ENCODE measurements at places on chromosomes 1 and 21.

DNA sequence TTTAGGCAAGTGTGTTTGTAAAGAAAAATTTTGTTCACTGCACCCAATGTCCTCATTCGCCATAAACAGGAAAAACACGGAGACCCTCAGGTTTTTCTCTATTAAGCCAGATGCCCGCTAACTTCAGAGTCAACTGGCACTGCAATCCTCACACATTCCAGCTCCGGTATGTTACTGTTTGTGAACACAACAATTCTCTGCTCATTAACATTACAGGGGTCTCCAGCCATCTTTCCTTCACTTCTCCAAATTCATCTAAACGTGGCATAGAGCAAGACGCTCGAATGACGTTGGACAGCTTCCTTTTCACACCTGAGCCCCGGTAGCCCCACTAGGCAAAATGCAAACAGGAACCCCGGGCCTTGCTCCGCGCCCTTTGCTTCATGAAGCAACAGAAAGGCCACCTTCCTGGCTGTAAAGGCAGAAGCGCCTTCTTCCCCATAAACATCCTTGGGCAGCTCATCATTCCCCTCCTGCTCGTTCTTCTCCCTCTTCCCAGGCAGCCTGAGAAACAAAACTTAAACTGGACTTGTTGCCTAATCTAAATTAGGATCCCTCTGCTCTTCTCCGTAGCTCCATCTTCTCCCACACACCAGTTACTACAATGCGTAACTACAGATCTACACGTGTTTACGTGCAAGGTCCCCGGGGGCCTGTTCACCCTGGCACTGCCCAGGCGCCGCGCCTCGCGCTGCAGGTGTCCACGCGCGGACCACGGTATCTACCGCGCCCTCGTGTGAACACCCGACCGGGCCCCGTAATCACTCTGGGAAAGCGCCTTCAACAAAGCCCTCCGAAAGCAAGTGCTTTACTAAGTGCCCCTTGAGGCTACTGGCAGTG is 1.2 kb downstream of the LBR start:
- peak; percentile 35 for DNase-seq

DNA sequence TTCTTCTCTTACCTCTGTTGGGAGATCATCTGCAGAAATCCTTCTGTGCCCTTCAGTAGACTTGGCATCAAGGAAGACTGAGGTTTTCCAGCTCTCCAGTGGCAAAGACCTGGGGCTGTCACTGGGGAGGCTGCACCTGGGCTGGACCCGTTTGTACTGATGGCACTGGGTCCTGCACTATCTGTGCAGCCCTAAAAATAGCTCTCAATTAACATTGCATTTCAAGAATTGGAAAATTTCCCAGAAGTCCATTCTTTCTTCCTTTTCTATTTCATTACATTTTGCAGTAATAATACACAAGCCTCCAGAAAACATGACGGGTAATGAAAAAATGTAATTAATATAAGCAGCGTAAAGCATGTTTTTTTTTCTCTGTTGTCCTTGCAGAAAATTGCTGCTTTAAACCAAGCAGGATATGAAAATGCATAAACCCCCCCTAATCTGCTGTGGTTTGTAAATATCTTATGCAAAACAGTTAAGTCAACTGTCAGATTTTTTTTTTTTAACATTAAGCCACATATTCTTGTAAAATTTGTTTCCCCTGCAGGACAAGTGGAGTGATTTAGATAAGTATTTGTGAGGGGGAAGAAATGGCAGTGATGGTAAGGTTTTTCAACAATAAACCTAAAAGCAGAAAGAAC is 64.9 kb downstream of the LMO4 start:
- no peak for DNase-seq

GRCh38 chr1:228275430-228276173 is 67.8 kb downstream of the OBSCN start:
- peak; percentile 90 for DNase-seq

DNA sequence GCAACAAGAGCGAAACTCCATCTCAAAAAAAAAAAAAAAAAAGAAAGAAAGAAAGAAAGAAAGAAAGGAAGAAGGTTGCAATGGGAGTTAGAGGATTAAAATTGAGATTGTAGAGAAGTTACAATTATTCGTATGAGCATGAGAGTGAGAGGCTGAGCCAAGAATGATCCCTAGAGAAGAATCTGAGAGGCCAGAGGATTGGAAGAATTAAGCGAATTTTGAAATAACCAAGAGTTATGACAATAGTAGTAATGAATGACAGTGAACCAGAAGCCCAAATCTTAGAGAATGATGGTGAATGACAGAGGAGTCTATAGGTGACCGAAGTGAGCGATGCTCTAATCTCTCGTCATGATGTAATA is 369 bp upstream of the ZYG11B start:
- DNase-seq = no peak

DNA sequence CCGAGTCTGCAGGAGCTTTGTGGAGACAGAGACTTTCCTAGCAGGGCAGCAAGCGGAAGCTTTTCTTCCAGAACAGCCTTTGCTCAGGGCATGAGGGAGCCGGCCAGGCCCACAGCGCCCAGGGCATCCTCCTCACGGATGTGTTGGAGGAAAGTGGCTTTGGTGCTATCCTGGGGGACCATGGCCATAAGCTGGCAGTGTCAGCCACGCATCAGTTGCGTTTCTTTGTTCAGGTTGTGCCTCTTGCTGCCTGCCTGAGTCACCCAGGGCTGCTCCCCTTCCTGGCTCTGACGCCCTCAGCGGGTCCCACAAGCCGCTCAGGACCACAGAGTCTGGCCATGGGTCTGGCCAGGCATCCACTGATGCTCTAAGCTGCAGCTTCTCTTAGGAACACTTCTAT is 39.6 kb upstream of the PRSS38 start:
- no peak for DNase-seq

GRCh38 chr1:171220081-171220420 is 28.2 kb upstream of the FMO1 start:
- DNase-seq = peak; percentile 95

DNA sequence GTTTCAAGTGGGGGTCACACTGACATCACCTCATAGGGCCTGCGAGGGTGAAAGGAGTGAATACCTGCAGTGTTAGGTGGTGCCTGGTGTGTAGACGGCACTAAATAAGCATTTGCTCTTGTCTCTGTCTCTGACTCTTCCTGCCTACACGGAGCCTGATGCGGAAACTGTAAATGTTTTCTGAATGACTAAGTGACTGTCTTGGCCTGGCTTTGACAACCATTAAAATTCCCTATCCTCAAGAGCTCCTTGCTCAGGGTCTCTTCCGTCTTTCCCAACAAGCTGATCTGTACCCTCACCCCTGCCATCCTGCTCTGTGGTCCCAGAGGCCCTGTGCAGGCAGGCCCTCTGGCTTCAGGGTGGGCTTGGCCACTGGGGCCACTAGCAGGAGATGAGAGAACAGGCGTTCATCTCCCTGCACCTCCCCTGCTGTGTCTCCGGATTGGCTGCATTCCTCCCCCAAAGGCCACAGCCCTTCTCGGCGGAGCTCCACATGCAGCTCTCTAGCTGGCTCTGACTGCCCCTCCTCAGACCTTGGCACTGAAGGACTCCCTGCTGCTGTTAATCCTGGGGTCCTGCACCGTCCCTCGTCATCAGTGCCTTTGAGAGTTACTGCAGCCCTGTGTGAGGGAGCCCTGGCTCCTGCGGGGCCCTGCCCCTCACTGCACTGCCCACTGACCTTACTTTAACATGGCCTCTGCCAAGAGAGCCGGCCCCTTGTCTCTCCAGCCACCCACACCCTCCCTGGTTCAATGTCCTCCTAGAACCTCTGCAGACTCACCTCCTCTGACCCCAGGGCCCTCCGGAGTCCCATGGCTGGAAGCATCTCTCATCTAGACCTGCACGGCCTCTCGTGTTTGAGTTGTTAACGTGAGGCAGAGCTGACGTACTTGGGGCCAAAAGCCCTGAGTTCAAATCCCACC is 211.1 kb downstream of the MATN1 start:
- DNase-seq = no peak

DNA sequence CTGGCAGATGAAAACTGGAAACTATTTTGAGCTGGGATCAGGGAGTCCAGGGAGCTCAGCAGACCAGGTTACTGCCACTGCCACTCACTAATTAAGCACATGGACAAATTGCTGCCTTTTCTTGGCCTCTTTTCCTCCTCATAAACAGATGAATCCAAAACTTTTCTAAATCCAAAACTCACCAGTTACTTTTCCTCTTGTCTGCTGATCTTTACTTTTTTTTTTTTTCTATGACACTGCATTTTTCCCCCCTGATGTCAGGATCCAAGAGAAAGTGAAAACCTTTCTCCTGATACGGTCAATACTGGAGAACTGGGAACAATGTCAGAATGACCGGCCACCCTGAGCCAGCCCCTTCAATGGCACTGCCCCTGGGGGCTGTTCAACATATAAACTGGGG is 405.8 kb downstream of the DUSP10 start:
- no peak for DNase-seq

DNA sequence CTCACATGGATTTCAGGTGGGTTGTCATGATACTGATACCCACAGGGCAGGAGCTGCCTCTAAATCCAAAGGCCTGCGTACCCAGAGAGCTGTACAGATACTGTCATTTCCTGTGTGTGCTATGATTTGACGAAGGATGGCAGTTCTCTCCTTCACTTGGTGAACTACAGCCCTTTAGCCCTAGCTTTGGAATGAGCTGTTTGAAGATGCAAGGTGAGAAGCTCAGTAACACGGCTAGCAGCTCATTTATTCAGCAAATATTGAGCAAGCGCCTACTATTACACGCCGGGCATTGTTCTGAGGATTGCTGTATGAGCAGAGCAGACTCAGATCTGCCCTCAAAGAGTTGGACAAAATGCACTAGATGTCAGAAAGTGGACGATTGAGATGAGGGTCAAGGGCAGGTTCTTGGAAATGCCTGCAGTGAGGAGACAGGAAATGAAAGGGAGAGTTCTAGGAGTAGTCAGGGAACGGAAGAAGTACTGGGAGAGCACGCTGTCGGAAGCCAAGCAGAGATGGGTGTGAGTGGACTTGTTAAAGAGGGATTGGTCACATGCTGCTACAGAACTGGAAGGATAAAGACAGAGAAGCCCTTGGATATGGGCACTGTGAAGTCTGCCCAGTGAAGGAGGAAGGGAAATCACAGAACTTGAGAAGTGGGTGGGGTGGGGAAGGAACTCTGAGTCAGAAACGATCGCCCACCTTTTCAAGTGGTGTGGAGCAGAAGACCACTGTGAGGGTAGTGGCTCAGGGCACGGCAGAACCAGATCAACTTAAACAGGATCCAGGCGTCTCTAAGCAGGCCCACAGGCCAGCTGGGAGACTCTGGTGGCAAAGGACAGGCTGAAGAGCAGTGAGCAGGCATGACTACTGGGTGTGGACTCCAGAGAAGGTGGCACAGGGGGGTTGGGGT is 7.1 kb downstream of the PTGFRN start:
- DNase-seq = peak; percentile 16

DNA sequence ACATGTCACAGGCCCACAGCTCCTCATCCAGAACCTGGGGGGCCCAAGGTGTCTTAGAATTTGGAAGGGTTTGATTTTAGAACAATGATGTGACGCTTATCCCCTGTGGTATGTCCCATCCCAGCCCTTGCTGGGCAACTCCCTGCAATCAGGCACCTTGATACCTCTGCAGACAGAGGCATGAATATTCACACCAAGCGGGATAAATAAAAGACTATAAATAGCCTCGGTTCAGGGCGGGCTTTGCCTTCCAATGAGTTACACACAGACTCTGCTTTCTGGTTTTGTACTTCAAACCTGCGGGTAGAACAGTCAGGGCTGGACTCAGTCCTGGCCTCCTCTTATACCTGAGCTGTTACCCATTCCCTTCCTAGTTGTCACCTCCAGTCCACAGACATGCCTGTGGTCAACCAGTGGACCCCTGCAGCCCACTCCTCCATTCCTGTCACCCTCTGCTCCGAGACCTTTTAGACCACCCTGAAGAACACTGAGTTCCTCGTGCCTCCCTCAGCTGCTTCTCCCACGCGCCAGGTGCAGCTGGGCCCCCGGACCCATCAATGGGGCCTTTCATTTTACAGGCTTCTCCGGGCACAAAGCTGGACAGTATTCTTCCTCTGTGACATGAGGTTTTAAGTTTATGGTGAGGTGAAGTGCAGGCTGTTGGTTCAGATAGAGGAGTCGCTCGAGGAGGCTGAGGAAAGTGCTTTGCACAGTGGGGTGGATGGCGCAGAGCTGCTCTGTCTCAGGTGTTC is 120.1 kb upstream of the TNR start:
- no peak for DNase-seq

DNA sequence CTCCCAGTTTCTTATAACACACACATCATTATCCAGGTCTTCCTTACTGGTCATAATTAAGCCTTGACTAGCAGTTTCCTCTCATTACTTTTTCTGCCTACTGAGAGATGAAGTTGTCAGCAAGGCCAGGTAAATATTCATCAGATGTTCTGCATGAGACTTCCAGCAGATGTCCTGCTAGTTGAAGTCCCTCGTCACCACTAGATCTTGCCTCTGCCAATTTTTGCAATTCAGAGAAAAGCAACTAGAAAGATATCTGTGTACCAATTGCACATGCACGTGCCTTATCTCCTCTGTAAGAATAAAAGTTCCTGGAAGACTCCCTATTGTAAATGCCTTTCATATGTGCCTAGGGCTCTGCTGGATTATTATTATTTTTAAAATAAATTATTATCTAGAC is 18.3 kb downstream of the ACKR1 start:
- DNase-seq = no peak

All from cardiac muscle cell (in vitro differentiated cells and primary cell).